ENCODE measurements at places on chromosomes 4 and X.

DNA sequence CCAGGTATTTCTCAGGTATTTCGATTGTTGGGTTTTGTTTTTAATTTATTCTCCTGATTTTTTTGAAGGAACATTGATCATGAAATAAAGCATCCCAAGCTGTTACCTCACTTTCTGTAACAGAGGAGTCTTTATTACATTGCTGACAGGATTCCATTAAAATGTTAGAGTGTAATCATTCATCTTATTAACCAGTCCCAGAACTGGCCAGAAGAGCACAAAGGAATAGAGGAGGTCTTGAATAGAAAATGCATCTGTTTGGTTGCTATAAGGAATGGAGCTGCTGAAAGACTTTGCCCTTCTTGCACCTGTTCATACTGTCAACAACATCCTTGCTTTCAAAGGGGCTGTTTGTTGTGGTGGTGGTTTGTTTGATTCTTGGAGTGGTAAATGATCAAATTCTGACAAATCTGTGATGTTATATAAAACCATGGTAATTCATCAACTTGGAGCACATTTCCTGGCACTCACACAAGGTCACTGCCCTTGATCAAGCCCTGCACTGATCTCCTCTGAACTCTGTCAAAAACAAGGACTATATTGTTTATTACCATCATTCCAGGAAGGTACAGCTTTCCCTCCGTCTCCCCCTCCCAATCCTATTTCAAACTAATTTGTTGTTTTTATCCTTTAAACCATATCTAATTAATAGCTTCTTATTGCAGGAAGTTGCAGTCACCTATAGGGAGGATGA is 215.8 kb downstream of the PCDH19 start:
- DNase-seq: no peak

GRCh38 chr4:169675825-169676224 is 55.4 kb downstream of the CLCN3 start:
- no peak for DNase-seq

GRCh38 chr4:164700471-164700870 is 53.5 kb upstream of the SMIM31 start:
- DNase-seq: no peak

DNA sequence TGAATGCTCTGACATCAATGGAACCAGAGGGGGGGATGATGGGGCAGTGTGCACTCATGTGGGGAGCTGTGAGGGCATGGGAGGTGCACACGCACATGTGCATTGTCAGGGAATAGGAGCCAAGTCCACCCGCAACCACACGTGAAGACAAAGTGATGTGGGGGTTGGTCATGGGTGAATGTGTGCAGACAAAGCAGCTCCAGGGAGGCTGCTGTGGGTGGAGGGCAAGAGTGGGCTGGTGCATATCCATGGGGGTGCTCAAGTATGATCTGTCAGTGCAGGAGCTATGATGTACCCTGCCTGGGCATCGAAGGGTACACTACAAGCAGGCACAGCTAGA is 301.9 kb downstream of the TEX13C start:
- no peak for DNase-seq

DNA sequence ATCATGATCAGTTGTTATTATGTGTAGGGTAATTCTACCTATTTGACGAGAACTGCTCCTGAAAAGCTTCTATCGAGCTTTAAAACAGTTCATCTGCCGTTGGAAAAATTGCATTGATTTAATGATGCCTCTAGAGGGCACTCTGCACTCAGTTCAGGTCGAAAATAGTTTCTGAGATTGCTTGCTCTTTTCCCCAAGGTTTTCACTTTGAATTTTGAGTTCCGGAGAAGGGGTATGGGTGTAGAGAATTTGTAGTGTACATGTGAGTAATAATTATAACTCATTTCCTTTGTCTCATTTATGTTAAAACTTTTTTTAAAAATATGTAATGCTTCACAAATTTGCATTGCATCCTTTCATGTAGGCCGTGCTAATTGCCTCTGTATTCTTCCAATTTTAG is 28.4 kb upstream of the TNIP3 start:
- DNase-seq: no peak

- DNase-seq: no peak
These were observed 32.4 kb downstream of the MAGEC1 start for GRCh38 chrX:141936080-141936479.

DNA sequence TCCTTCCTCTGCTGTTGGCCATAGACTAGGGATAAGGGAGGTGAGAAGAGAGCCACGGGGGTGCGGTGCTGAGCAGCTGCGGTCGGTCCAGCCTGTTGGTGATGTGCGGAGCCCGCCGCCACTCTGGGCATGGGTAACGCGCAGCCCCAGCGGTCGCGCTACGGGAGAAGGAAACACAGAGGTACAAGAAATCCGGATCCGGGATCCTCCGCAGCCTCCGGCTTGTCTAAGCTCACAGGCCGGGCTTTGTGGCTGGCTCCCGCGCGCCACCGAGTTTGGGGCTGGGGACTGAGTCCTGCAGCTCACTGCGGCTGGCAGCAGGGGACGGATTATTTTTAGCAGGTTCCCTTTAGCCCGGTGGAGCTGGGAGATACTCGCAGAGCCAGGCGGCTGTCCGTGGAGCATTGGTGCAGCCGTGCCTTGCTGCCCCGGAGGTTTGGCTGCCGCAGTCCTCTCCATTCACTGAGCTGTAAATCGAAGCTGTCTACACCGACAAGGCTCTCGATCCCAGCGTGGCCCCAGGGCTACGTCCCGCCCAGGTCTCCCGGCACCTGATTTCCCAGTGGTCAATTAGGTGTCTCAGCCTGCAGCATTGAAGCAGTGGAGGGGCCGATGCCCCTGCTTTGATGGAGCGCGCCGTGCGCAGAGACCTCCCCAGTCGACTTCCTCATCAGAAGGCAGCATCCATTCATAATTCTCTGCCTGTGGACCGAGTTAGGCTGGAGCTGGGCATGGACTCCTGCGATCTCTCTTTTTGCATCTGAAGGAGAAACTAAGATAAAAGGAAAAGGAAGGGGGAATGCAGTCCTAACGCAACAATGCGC is 81.9 kb upstream of the SCML1 start:
- DNase-seq: no peak

DNA sequence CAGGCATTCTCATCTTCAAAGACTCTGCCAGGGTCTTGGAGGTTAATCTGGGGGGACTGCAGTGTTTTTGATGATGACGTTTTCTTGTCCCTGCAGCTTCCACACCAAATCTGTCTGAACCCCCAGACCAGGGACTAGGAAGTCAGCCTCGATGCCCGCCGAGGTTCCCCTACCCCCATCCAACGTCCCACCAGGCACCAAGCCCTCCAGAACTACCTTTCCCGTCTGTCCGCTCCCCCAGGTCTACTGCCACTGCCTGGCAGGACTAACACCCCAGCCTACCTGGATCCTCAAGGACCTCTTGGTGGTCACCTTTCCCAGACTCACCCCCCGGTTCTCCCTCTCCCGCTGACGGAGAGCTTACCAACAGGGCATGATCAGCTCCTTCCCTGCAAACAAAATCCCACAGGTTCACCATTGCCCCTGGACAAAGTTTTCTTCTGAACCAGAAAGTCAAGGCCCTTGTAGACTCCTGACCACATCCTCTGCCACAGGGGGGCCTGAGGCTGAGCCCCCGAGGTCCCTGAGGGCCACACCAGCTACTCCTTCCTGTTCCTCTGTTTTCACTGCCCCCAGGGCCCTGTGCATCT is 40.9 kb downstream of the HMX1 start:
- DNase-seq: no peak

- DNase-seq: no peak
These were observed 105.1 kb upstream of the GRID2 start for GRCh38 chr4:92198711-92199110.

DNA sequence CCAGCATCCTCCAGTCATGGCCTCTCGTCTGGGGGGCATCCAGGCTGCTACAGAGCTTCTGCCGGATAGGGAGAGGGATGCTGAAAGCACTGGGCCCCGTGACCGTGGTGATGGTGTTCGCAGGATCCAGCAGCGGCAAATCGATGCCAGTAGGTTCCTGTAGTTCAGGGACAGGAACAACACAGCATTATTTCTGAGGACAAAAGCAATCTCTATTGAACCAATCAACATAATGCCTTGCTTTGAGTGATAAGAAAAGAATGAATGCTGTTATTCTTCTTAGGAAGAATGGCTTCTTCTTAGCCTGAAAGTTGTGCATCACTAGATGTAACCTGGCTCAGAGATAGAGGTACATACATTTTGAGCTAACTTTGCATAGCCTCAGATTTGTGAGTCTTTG is 378.6 kb downstream of the UNC5C start:
- DNase-seq: no peak

DNA sequence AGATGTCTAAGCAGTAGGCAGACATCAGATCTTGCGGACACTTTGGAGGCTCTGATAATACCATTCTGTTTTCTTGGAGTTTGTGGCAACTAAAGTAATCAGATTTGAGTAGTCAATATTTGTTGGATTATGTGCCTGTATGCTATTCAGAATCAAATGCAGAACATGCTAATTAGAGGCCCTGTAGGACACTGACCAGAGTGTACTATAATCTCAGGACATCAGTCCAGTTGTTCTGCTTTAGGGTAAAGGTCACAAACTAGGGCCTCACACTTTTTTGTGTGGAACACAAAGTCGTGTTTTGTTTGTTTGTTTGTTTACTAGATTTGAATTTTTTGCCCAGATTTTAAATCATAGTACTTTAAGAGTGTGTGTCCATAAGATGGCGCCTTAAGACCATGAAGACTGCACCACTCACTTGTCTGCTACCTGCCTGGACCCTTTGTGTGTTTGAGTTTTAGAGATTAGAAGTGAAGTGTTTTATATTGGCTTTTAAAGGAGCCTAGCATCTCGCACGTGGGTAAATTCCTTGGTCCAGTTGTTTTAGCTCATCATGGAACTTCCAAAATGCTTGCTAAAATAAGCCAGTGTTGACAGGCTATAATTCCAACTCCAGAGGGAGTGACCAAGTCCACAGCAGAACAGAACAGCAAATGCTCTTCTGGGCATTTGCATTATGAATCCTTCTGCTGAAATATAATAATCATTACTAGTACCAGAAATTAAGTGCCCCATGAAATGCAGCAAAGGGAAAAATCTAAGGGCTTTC is 34.7 kb downstream of the IL13RA1 start:
- no peak for DNase-seq

DNA sequence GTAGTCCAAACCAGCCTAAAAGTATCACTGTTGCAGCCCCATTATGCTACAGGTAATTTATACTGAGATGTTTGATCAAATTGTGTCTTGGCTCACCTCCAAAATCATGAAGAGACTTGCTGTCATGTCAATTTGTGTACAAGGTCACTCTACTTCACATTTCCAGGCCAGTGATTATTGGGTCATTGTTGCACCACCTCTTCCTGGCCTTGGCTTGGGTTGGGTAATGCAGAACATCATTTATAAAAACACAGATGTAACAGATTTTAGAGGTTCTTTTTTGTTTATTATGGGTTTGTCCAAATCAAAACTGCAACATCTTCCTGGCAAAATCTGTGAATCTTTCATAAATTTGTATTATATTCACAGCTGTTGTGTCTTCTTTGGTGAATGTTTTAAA is 459.5 kb downstream of the ANKRD50 start:
- no peak for DNase-seq

DNA sequence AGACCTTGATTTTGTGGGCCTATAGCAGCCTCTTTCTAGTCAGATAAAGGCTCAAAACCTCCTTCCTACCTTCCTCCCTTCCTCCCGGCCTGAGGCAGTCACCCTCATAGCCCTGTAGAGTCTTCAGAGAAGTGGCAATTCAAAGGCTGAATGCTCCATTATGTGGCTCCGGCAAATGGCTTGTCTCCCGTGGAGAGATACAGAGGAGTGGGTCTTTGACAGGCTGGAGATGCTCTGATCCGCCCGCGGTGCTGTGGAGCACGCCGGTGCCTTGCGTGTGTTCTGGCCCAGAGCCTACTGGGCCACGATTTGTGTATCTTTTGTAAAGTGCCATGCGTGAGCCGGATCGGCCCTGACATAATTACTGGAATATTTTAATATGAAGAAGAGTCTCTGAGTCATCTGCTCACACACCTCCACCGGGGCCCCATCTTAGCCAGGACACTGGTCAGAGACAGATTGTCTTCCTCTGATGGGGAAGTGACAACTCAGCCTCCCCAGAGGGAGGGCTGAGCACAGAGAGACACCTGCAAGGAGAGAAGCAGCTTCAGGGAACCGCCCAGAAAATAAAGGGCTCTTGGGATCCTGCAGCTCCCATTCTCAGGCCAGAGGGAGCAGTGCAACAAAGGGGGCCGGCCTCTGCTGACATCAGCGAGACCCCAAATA is 88.7 kb downstream of the DCTD start:
- DNase-seq: no peak

DNA sequence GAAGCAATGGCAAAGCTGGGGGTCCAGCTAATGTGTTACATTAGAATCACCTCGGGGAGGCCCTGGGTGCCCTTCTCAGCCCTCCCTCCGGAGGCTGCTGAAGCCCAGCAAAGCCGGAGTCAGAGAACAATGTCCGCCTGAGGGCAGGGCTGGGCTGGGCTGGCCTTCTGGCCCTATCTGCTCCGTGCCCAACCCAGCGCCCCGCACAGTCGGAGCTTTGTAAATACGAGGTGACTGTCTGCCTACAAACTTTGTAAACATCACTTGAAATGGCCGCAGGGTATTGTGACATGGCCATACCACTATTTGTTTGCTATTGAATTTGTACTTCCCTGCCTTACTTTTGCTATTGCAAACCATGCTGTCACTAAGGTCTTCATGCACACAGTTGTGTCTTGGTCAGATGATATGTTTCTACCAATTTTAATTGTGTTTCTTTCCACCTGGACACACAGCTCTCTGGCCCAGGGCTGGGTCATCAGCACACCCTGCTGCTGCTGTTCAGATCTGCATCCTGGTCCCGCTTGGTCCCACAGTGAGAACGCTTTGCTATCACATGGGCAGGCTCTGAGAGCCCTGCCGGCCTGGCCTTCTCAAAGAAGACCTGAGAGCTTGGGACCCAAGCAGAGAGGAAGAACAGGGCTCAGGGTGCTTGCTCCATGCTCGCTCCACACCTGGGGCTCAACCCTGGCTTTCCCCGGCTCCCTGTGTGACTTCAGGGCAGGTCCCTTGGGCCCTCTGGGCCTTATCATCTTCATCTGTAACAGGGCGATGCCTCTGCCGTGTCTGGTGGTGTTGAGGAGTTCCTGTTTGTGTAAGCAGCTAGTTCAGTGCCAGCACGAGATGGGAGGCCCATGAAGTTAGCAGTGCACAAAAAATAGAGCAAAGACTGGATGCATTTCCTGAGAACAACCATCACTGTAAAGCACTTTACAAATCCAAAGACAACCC is 2.3 kb downstream of the S100P start:
- DNase-seq: peak; percentile 85

GRCh38 chr4:105150503-105150902 is 3.8 kb downstream of the TET2 start:
- no peak for DNase-seq

GRCh38 chrX:51837451-51837850 is 56.0 kb upstream of the MAGED1 start:
- no peak for DNase-seq

DNA sequence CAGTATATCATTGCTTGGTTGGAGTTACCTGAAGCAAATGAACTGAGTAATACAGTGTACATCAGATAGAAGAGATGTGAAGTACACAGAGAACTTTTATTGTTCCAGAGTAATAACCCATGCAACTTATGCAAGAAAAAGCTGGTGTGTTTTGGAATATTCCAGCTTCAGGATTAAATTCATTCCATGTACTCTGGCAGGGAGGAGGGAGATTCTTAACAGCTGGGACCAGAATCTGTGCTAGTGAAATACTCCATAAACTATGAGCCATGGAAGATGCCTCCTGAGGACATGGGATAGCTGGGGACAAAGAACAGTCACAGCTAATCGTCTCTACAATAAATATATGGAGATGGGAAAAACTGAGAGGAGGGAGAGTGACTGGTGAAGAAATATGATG is 101.6 kb upstream of the OTUD4 start:
- DNase-seq: no peak
